Activated CD8-positive, alpha-beta memory T cell treated with anti-CD3 and anti-CD28 coated beads for 1 hour (primary cell): ENCODE measurements at places on chromosomes 3 and 15.

GRCh38 chr3:30893678-30894325, 659 bp downstream of the GADL1 start:
- DNase-seq: no peak

DNA sequence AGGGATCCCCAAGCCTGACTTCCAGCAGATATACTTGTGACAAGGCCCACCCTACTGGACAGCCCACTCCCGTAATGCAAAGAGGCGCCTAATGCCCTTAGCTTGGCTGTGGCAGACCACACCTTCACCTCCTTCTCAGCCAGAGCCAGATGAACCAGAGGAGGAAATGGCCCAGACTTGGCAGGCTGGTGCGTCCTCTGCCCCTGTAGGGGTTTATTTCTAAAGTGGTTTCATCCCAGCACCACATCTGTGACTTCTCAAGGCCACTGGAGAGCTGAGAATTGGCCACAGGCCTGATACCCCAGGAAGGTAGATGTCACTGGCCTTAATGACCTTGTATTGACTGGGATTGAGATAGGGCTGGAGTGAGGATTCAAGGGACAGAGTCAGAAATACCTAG, 29.5 kb downstream of the BOC start:
- DNase-seq: no peak

DNA sequence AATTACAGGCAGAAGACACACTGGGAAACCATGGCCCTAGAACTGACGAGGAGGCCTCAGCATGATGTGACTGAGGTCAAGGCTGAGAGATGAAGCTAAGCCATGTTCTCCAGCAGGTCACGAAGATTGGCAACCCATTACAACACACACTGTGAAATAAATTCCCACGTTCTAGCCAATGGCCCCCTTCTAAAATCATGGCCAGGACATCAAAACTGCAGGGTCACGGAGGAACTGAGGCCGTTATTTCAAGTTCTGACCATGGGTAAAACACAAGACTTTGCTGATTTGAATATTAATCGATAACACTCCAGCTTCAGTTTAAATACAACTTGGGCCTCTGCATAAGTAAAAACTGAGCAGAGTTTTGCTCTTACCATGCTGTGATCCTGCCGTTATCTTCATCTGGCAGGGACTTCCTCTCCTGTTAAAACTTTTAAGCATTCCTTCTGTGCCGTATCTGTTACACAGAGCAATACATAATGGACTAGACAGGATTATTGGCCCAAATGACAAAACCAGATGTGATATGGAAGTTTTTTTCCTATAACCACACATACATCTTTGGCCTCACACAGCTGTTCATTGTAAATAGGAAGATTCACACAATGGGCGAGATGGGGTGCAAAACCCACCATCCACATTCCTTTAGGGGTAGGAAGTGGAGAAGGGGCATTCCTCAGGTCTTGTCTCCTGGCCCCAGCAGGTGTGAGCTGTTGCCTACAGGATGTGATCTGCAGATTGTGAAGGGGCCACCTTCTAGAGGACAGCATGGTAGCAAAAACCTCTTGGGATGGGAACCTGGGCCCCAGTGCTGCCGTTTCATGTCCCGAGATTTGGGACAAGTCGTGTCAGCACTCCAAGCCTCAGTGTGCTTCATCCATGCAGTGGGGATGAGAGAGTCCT, 207.4 kb downstream of the OPA1 start:
- DNase-seq: no peak

DNA sequence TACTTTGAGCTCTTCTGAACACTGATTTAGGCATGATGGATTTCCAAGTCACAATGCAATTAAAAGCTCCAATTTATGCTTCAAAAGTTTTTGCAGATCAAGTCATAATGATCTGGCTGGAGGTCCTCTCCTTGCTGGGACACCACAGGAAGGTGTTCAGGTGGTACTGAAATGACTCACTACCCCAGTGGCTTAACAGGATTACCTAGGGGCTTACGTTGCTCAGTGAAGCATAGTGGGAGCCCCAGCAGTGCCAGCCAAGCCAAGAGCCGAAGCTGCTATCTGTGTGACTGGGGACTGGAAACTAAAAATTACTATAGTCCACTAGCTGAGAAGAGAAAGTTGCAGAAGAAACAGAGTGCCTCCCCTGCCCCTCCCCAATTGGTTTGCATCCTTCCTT, 110.1 kb upstream of the LPP start:
- no peak for DNase-seq

GRCh38 chr3:143146486-143147274, 27.1 kb downstream of the CHST2 start:
- DNase-seq: no peak

GRCh38 chr15:68425428-68426060, 6.4 kb downstream of the ITGA11 start:
- no peak for DNase-seq

DNA sequence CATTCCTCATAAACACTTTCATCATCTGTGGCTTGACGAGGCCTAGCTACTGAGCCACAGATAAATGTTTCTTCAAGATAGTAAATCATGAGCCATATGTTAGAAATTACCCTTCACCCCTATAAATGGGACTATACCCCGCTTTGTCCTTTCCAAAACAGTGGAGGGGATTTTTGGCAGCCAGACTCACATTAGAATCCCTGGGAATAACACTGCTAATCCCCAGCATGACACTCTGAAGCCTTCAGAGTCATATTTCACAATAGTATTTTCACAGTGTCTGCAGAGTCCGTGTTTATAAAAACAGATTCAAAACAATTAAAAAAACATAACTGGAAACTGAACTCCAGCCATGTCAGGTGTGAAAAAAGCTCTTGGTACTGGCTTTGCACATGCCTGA, 271.6 kb downstream of the ERC2 start:
- DNase-seq: no peak

GRCh38 chr3:136637176-136637575, 115.0 kb downstream of the STAG1 start:
- no peak for DNase-seq

- DNase-seq: no peak
Observed at GRCh38 chr15:87736401-87736800, 520.1 kb downstream of the NTRK3 start.

GRCh38 chr3:194885766-194886165, 200.1 kb downstream of the FAM43A start:
- DNase-seq: no peak

GRCh38 chr3:131540821-131541220, 38.0 kb upstream of the MRPL3 start:
- DNase-seq: no peak

GRCh38 chr15:99466701-99467337, 99.0 kb upstream of the MEF2A start:
- no peak for DNase-seq

- DNase-seq: no peak
Observed at GRCh38 chr3:162769564-162769963, 1273.0 kb downstream of the OTOL1 start.

- no peak for DNase-seq
Observed at GRCh38 chr3:82087958-82088357, 326.5 kb upstream of the GBE1 start.
